CD4-positive, alpha-beta T cell treated with Interleukin-12 subunit alpha and Interleukin-12 subunit beta, for 1 hour (primary cell): ENCODE measurements at places on chromosomes 16 and 17.

DNA sequence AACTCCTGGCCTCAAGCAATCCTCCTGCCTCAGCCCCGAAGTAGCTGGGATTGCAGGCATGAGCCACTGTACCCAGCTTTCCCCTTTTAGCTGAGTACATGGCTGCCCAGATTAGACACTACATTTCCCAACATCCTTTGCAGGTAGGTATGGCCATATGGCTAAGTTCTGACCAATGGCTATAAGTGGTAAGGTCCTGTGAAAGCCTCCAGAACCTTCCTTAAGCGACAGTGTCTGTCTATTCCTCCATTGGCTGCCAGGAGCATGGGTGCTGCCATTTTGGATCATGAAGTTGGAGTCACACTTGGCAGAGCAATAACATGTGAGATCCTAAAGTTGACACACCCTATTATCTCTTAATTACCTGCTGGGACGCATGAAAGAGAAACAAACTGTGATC is 24.4 kb upstream of the CRHR1 start:
- DNase-seq: no peak

DNA sequence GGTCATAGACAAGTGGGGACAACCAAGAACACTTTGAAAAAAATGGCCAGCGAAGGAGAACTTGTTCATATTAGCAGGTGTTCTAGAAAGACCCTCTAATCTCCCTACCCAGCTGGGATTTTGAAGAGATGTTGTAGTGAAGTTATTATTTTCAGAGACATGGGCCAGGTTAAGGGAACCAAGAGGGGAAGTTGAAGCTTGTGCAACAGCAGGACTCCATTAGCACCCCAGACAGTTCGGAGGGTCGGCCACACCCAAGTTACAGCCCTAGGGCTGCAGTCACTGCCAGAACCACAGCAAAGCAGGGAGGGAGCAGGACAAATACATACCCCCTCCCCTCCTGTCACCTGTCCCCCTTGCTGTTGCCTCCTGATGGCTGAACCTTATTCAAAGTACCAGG is 42.3 kb downstream of the WSB1 start:
- DNase-seq: no peak

DNA sequence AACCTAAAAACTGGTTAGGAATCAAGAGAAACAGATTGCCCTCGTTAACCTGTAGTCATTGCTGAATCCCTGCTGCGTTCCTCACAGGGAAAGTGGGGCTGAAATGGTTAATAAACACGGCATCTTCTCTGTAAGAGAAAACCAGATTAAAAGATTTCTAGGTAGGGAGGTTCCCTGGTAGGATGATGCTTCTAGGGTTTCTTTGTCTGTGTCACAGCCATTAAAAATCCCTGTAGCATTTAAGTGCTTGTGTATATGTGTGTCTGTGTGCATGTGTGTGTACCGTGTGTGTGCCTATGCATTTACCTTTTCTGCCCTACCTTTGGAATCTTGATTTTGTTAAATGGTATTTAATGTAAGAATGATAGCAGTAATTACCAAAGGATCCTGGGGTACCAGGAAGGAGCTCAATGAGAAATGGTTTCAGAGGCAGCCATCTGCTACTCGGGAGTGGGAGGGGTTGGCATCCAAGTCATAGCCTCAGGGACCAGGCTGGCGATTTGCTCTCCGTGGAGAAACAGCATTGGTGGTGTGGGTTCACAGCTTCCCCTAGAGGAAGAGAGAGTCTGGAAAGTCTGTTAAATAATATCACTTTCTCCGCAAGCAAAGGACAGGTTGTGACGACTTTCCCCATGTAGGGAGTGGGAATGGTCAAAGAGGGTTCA is 177.1 kb downstream of the HS3ST4 start:
- DNase-seq: no peak

DNA sequence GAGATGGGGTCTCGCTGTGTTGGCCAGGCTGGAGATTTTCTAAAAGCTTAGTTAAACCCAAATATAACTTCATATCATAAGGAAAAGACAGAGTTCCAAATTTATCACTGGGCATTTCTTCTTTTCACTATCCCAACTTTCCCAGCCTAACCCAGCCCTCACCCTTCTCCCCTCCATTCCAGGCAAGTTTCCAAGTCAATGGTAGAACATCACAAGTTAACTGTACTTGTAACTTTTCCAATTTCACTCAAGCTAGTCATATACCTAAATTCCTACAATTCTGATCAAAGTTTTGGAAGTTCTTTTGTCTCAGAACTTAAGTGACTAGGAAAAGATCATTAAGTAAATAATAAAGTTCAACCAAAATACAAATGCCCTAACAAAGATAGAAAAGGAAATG is 61.2 kb downstream of the USP32 start:
- no peak for DNase-seq

GRCh38 chr17:75778861-75779249 is 5.8 kb upstream of the UNK start:
- peak; percentile 86 for DNase-seq

DNA sequence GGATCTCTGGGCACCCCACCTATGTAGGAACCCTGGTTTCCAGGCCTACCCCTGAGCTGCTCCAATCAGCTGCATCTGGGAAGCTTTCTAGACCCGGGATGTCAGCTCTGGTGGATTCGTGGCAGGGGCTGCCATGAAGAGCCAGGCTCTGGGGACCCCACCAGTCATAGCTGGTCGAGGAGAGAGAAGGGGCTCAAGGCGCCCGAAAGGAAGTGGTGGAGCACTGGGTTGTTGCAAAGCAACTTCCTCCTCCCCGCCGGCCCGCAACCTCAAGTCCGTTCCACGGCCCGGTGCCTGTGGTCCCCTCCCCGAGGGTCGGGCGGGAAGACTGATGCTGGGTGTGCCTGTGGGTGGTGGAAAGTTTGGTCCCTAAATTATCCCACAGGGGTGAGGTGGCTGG is 10.2 kb downstream of the TBKBP1 start:
- no peak for DNase-seq

DNA sequence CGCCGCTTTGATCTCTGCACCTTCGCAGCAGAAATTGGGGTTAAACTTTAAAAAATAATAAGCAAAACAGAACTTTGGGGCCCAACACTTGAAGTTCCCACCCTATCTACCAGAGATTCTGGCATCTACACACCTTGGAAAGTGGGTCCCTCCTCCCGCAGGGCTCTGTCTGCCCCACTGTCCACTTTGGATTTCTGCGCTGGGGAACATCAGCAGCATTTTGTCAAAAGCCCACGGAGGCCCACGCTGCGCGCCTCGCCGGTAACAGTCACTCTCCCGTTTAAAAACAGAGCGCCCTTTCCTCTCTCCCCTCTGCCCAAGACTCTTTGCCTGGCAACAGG is 725 bp upstream of the WNT9B start:
- no peak for DNase-seq

DNA sequence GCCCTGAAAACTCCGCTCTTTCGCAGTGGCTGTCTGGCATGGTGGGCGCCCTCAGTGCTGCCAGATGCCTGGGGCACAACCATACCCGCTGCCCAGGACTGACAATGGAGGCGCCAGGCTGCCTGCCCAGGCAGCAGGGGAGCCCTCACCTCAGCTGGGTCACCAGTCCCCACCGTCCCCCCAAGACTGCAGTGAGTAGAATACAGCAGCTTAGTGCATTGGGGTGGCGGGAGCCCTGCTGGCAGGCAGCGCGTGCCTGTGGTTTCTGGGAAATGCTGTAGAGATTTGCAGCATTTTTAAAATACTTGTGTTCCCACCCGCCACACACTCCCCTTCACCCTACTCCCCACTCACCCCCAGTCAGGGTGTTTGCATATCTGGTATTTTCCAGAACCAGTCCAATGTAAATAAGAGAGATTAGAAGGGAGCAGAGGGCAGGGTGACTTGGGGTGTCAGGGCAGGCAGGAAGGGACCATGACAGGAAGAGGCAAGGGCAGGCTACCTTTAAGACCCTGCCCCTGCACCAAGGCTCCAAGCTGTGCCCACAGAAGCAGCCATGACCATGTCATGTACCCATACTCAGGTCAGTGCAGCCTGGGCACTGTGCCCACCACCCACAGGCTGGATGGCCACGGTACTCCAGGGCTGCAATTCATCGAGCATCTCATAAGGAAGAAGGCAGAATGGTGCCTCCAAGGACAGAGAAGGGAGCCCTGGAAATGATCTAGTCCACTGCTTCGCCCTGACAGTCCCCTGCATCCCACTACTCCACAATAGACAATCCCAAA is 21.5 kb downstream of the MYO18A start:
- DNase-seq: no peak

DNA sequence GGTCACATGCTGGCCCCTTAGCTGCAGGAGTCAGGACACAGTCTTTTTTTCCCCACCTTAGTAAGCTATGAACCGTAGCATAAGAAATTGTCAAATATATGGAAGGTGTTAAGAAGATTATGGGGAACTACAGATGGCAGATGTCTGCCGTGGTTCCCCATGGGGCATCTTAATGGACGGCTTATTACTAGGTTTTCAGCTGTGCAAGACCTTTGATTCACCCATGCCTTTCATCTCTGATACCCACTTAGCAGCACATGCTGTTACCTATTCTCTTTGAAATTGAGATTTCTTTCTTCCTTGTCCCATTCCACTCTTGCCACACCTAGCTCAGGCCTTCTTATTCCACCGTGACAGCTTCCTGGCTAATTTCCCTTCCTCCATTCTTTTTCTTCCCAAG is 70.7 kb downstream of the RPTOR start:
- no peak for DNase-seq
